Thyroid gland (tissue), 4 donors: ENCODE measurements at places on chromosomes 6 and 20.

- DNase-seq = no peak
Measured at GRCh38 chr6:73074175-73074574, 151.1 kb downstream of the KHDC1L start.

GRCh38 chr6:108132863-108133262 lies 33.0 kb upstream of the NR2E1 start:
- no peak for DNase-seq

- DNase-seq = no peak
Measured at GRCh38 chr6:139611327-139612134, 237.1 kb upstream of the CITED2 start.

- peak; percentile 19 for DNase-seq
Measured at GRCh38 chr6:10720265-10720959, 2.5 kb upstream of the TMEM14C start.

GRCh38 chr6:166438211-166438861 lies 55.6 kb upstream of the MPC1 start:
- DNase-seq = no peak

- no peak for DNase-seq
Measured at GRCh38 chr6:170253226-170253909, 37.5 kb downstream of the DLL1 start.

- DNase-seq = no peak
Measured at GRCh38 chr6:19665613-19665909, 171.6 kb upstream of the ID4 start.

- no peak for DNase-seq
Measured at GRCh38 chr6:162940426-162940825, 212.7 kb downstream of the PACRG start.

DNA sequence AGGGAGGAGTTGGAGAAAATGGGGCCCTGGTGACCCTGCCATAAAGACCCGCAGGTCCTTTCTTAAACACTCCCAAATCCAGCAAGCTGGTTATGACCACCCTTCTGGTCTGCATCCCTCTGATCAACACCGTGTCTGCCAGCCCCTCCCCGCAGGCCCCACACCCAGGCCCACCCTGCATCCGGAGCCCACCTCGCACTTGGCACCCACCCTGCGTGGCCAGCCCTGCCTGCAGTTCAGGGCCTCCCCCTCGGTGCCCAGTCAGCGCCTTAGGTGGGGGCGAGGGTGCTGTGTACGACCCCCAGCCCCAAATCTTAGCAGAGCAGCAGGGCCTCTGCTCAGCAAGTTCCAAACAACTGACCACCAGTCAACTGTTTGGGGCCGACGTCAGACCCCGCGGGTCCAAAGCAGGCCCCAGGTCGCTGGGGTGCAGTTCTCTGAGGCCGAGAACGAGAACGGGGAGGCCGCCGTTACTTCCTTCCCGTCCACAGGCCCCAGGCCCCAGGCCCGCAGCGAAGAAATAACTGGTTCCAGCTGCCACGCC lies 1.2 kb downstream of the ACSS1 start:
- no peak for DNase-seq

DNA sequence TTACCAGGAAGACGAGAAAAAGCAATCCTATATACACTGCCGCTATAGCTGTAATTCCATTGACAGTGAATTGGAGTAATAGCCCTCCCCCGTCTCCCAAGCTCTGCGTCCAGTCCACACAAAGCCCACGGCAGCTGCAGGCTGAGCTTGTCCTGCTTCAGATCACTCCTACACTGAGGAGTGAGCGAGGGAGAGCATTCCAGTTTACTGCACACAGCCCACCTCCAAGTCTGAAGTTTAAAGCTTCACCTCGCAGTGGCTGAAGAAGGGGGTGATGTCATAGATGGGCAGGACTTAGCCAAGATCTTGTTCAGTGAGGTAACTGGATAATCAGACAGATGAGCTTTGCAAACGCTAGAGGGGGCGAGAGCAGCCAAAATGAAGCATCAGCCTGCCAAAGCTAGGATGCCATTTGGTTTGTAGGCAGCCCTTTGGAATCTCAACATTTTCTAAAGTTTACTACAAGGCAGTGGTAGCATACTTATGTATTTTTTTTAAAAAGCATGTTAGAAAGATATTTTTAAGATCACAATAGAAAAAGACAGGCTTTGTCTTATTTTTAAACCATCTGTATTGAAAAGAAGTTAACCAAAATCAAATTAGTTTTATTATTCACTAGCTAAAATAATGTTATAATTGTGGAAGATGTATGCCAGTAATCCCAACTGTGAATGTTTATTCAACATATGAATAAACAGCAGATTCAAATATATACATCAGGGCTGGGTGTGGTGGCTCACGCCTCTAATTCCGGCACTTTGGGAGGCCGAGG lies at the start of gene FLRT3:
FLRT3 (minus strand) TSS at position 213 of the 772 bp plus-strand sequence. CDS start 10,106 bp downstream, outside the sequence.
- DNase-seq = peak; percentile 92

GRCh38 chr6:66948106-66948505 lies 1241.1 kb upstream of the EYS start:
- no peak for DNase-seq

- DNase-seq = no peak
Measured at GRCh38 chr20:18739751-18740166, 73.8 kb upstream of the SCP2D1 start.

DNA sequence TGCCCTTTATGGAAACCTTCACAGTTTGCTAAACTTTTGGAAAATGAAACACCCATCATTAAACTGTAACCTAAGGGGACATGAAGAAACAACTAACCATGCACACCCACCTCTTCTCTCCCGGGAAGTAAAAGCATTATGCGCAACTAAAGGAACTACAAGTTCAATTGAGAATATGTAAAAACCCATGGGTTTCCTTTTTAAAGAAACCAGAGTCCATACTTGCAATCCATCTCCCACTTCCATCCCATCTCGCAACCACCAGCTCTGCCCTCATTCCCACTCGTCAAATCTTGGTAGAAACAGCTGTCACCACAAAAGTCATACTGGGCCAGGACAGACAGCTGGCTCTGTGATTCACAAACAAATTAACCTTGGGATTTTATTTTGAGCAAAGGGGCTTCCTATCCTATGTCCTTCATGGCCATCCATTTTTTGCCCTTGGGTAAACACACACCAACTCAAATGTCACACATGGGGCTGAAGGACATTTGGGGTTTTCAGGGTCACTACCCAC lies 81.5 kb downstream of the HAO1 start:
- no peak for DNase-seq

DNA sequence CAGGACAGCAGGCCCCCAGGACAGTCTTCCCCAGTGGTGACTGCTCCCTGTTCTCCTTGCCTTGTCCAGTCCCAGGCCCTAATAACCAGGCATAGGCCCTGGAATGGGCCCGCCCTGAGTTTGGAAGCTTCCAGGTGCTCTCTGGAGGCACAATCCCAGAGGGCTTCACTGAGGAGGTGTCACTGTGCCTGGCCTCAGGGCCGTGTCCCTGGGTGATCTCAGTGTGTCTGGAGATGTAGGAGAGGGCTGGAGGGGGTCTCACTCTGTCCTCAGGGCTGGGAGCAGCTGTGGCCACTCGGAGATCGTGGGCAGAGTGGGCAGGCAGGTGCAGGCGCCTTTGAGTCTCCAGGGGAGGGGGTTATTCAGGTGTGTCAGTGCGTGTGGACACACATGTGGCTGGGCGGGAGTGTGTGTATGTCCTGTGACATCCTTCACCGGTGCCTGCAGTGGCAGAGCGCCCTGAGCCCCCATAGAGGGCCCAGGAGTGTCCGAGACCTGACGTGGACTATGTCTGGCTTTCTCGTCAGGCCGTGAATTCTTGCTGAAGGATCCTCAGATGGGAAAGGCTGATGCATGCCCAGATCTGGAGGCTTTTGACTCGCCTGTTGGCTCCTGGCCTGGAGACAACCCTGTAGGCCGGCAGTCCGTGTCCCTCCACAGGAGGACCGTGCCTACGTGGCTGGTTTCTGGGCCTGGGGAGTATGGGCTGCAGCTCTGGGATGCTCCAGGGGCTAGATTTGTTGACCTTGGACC lies 5.5 kb upstream of the NPBWR2 start:
- DNase-seq = no peak

- no peak for DNase-seq
Measured at GRCh38 chr6:161168281-161168891, 105.5 kb downstream of the AGPAT4 start.

GRCh38 chr6:106380407-106380806 lies 19.9 kb downstream of the CRYBG1 start:
- no peak for DNase-seq

DNA sequence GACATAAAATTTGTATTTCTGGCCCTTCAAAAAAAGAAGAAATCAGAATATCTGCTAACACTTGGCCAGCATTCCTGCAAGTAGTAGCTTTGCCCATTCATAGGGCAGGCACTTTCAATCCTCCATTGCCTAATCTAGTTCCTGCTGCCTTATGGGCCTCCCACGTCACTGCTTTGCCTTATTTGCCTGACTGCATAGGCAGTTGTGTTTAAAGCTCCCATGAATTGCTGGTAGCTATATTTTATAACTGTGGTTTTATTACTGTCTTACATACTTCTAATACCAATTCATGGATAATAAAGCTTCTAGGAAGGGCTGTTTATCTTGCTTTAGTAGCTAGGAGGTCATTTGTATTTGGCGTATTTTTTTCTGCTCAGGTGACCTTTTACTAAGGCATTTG lies 7.7 kb upstream of the SLC35A1 start:
- DNase-seq = no peak

- DNase-seq = no peak
Measured at GRCh38 chr20:62554214-62554897, 78.6 kb upstream of the GATA5 start.

- DNase-seq = peak; percentile 9
Measured at GRCh38 chr6:17446713-17447112, 53.3 kb downstream of the CAP2 start.

GRCh38 chr20:20754714-20755113 lies 42.3 kb upstream of the RALGAPA2 start:
- DNase-seq = no peak

- DNase-seq = no peak
Measured at GRCh38 chr20:35011589-35012226, 56.0 kb downstream of the MYH7B start.

GRCh38 chr6:169472786-169473416 lies 219.3 kb upstream of the THBS2 start:
- no peak for DNase-seq

DNA sequence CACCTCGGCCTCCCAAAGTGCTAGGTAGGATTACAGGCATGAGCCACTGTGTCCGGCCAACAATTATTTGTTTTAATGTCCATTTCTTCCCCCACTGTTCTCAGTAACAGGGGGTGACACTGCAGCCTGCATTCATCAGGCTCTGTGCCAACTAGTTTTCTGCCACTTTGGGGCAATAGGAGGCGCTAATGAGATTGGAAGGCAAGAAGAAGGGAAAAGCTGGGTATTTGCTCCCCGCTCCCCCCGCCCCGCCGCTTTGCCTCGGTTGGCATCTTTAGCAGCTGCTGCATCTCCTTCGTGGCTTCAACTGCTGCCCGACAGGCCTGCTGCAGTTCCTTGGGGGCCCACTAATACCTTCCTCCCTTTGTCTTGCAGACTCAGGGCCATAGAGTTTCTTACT lies 35.0 kb upstream of the MDGA1 start:
- no peak for DNase-seq

GRCh38 chr20:3658019-3658715 lies 5.0 kb downstream of the GFRA4 start:
- DNase-seq = no peak

- DNase-seq = no peak
Measured at GRCh38 chr6:18978337-18979128, 591.4 kb downstream of the RNF144B start.

DNA sequence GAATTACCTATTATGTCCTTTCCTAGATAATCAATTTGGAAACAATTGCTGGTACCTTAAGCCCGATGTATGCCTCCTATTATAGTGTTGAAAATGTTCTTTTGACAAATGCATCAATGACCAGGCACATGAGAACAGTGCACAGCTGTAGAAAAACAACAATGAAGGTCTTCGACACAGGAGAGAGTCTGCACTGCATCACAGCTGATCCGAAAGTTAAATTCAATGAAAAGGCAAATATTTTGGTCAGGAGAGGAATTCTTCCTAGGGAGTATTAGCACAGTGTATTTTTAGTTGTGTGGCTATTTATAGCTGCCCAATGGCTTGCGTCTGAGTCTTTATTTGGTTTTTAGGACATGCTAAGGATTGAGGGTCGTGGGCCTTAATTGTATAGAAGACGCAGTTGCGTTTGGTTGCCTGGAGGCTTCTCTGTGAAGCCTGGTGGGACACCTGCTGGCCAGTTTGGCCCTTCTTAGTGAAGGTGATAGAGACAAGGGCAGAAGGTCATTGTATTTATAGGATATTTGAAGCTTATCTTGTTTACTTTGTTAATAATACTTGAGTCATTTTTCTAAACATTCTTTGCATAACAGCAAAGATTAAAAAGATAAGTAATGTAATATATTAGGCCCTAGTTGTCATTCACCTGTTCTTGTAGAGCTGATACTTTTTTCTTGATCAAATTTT lies 72.3 kb downstream of the CDYL start:
- DNase-seq = no peak

DNA sequence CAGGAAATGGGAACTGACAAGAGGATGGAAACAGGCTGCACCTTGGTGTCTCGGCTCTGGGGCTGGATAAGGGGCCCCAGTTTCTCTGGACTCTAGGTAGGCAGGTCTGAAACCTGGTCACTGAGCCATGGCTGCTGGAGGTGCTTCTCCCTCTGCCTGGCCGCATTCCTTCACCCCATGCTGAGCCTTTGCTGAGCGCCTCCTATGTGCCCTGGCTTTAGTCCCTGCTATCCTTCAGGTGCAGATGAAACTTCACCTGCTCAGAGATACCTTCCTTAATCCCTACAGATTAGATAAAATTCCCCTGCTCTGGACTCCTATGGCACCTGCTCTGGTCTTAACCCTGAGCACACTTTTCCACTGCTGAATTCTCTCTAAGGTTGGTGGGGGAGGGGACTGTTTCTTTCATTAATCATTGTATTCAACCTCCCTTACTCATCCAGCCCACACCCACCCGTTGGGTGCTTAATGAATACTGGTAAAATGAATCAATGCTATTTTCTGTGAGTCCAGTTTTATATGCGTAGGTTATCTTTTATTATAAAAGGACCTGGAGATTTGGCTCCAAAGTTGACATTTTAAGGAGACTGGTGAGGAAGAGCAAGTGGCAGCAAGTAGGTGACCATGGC lies 19.3 kb downstream of the MYLK4 start:
- peak; percentile 72 for DNase-seq

DNA sequence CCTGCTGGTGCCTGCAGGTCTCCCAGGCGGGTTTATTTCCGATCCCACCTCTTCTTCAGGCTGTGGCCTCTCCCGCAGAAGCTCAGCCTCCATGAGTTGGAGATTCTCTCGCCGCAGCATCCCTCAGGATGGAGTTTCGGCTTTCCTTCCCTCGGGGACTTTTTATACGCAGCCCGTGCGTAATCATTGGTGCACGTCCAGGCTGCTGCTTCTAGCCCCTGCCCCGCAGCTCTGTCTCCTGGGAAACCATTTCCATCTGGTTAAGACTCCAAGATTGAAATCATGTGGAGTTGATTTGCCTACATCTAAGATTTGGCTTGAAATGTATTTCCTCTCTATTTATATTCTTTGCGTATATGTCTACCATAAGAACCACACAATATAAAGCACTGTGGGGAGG lies 46.7 kb upstream of the CARMIL1 start:
- no peak for DNase-seq
